ENCODE measurements at places on chromosomes 1 and 21.

GRCh38 chr21:38334866-38335265, 78.1 kb downstream of the KCNJ15 start:
- no peak for DNase-seq

DNA sequence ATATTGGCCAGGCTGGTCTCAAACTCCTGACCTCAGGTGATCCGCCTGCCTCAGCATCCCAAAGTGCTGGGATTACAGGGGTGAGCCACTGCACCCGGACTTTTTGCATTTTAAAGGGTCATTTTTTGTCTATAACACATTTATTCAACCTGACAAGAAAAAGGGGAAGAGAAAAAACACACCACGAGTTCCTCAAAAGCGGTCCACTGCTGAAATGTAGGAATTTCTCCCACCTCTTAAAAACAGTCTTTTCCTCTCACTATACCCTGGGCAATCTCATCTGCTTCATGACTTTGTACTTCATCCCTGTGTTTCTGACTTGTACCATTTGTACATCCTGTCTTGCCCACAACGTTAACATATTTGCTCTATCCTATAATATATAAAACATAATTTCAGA, 413.3 kb upstream of the PTBP2 start:
- no peak for DNase-seq

DNA sequence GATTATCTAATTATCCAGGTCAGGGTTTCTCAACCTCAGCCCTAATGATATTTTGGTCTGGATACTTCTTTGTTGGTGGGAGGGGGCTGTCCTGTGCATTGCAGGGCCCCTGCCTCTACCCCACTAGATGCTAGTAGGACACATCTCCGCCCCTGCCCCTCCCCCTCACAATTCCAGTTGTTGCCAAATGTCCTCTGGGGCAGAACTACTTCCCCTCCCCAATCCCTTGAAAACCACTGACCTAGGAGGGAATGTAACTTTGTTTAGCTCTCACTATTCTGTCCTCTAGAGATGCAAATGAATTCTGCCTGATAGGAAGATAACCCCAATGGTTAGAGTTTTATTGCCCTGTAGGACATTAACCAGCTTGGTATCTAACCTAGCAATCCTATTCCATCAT, 8.1 kb downstream of the CACNA1S start:
- no peak for DNase-seq

GRCh38 chr1:70083519-70083918, 121.9 kb downstream of the LRRC40 start:
- DNase-seq: no peak

DNA sequence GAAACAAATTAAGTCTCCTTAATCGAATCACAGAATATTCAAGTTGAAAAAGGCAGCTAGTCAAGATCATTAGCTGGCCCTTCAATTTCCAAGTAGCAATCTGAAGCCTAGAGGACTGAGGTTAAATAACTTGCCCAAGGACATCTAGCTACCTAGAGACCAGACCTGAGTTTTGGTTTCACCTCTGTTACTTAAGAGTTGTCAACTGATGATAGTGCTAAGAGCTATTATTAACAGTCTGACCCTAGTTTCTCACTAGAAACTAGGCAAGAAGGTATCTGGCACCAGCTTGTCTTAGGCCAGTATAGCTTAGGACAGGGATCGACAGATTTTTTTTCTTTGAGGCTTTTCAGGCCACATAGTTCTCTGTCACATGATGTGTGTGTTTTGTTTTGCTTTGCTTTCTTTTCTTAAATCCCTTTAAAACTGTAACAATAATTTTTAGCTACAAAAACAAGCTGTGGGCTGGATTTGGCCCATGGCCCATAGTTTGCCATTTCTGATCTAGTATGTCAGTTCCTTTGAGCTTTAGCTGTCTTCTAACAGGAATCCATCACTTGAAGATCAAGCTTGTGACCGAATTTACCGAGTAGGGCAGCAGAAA, 23.2 kb downstream of the TRIM45 start:
- no peak for DNase-seq

- peak; percentile 73 for DNase-seq
Measured at GRCh38 chr1:212987702-212988322, 27.9 kb downstream of the ANGEL2 start.

- DNase-seq: no peak
Measured at GRCh38 chr1:213394837-213395236, 343.8 kb downstream of the RPS6KC1 start.
